ENCODE measurements at places on chromosomes 1 and 21. TPM values are rescaled to one million over a fixed set of nuclear protein-coding genes. Genes with fewer than 3 reads are reported as not detected.

NBPF4 gene
- 0.18 TPM for total RNA-seq

C1orf159 gene
- total RNA-seq = 15.4 TPM

ITLN2 gene
- total RNA-seq = 0.24 TPM

IFI16 gene
- total RNA-seq = 3.7 TPM

WASF2 gene
- total RNA-seq = 43.3 TPM

DNALI1 gene
- 0.07 TPM for total RNA-seq

LRRC39 gene
- total RNA-seq = 0.15 TPM

Data from A549 treated with CORT108297 at 1 μM for 4 hours (cell line).